Muscle of back (tissue), 13 donors: ENCODE measurements at places on chromosomes 1 and 21.

- peak; percentile 33 for DNase-seq
These were observed 742 bp upstream of the HSPA13 start for GRCh38 chr21:14383596-14384180.

- DNase-seq: no peak
These were observed 51.3 kb downstream of the NFASC start for GRCh38 chr1:204921855-204922516.

GRCh38 chr21:39713905-39714304 is 31.1 kb upstream of the IGSF5 start:
- no peak for DNase-seq

DNA sequence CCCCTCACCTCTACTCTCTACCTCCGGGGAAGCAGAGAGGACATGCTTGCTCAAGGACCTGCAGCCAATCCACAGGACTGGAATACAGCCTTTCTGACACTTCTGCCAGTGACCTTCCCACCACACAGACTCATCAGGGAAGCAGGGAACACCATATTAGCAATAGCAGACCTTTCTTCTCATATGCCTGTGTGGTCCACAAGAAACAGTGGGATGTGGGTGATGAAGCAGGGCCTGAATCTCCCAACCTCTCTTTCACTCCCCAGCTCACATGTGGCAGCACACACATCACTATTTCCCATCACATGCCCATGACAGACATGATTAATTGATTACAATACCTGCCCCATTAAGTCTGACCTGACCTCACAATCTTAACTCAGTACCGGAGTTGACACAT is 695.1 kb downstream of the MATN1 start:
- no peak for DNase-seq

GRCh38 chr1:244336232-244336899 is 115.3 kb downstream of the ADSS2 start:
- no peak for DNase-seq

DNA sequence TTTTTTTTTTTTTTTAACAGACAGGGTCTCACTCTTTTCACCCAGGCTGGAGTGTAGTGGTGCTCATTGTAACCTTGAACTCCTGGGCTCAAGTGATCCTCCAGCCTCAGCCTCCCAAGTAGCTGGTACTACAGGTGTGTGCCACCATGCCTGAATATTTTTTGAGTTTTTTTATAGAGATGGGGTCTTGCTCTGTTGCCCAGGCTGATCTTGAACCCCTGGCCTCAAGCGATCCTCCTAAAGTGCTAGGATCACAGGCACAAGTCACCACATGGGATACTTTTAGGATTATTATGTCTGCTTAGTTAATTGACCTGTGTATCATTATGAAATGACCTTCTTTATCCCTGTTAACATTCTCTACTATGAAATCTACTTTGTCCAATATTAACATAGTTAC is 38.0 kb downstream of the RASSF5 start:
- no peak for DNase-seq
